Adrenal gland (tissue), 19 donors: ENCODE measurements at places on chromosomes 13 and 19.

DNA sequence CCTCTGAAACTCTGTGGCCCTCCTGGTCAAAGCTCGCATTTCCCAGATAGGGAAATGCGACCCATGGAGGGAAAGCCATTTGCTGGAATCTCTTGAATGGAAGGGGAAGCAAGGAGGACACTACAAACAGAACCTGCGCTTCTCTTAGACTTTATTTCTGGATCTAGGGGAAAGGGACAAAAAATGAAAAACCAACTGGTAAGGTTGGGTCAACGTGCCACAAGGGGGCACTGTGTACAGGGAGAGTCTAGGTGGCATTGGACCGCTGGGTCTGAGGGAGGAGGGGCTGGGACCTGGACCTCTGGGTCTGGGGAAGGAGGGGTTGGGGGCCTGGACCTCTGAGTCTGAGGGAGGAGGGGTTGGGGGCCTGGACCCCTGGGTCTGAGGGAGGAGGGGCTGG lies 5.0 kb downstream of the KLK4 start:
- peak; percentile 36 for DNase-seq

GRCh38 chr19:42143341-42144234 lies 11.3 kb upstream of the POU2F2 start:
- no peak for DNase-seq

- no peak for DNase-seq
These were observed 670.8 kb downstream of the PCDH17 start for GRCh38 chr13:58302349-58302748.

- DNase-seq = peak; percentile 68
These were observed at the start of gene SLITRK5 for GRCh38 chr13:87671031-87671752. SLITRK5 (plus strand) TSS chr13:87671371; CDS start chr13:87675389, 4,018 bp downstream.

DNA sequence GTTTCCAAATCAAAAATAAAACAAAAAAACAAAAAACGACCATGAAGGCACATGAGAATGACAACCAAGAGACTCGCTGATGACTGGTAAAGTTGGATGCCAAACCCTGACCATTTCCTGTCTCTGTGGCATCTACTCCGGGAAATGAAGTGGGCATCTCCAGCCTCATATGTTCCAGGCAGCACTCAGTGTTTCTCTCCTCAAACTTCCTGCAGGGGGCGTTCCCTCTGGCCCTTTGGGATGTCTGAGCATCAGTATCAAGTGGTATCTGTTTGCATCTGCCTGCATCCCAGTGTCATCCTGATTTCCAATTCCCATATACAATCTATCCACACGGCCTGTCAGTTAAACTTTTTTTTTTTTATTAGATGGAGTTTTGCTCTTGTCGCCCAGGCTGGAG lies 9.8 kb upstream of the SIGLEC12 start:
- DNase-seq = no peak

- no peak for DNase-seq
These were observed 19.8 kb upstream of the PCDH8 start for GRCh38 chr13:52868190-52868589.
